Stimulated activated CD4-positive, alpha-beta T cell treated with anti-CD3 and anti-CD28 coated beads, Interleukin-1b, Interleukin-23, amount 100 ng/mL, for 24 hours (primary cell): ENCODE measurements at places on chromosomes 2 and 18.

DNA sequence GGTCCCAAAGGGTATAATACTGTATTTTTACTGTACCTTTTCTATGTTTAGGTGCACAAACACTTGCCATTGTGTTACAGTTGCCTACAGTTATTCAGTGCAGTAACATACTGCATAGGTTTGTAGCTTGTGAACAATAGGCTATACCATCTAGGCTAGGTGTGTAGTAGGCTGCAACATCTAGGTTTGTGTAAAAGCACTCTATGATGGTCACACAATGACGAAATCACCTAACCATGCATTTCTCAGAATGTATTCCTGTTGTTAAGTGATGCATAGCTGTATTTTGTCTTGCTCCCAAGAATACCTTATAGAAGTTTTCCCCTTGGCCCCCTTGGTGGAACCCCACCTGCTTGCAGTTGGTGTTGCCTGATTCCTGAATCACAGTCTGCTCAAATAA, 29.3 kb upstream of the AGFG1 start:
- no peak for DNase-seq

- DNase-seq, result no peak
Observed at GRCh38 chr2:168311261-168311910, 64.0 kb upstream of the STK39 start.

DNA sequence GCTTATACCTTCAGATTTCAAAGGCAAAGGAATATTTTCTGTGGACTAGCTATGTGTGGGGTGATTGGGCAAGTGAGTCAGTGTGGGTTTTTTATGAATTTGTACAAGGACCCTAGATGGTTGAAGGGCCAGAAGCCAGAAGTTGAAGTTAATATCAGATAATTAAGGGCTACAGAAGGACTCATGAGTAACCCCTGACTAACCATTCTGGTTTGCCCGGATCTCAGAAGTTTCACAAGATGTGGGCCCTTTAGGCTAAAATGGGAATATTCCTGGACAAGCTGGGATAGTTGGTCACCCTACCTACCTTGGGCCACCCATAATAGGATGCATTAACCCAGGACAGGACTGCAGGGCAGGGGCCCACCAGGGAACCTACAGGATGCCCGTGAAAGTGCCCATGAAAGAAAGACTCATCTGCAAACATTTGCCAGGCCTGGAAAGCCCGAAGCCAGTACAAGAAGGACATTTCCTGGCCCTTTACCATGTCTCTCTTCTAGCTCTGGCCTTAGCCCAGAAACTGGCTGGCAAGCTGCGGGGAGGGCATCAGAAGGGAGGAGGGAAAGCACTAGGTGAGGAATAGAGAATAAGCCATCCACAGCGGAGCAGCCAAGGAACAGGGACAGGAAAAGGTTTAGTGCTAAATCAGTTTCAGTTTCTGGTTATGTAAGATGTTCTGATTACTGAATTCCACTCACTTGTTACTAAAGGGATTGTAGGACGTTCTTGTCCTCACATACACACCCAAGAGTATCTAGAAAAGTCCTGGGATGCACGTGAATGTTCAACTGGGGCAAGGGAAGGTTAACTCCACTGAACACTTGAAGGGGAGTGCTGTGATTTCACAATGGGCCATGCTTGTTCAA, 33.6 kb downstream of the GCG start:
- no peak for DNase-seq

DNA sequence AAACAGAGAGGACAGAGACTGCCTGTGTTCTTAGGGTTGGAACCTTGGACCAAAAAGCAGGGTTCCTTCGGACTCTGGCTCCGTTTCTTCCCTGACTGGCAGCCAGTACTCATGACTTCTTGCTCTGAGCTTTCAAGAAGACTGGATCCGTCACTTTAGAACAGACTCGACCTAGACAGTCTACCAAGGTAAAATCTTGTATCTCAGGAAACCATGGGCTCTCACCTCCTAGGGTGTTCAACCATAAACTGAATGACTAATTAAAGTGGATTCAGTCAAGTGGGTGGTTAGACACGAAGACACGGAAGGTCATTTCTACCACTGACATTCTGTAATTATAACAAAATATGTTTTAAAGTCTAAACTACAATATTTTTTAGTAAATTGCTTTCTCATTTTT, 153.8 kb upstream of the SLC39A10 start:
- DNase-seq, result no peak

GRCh38 chr2:212539072-212539880, 674 bp upstream of the ERBB4 start:
- no peak for DNase-seq

- DNase-seq, result no peak
Observed at GRCh38 chr2:51649366-51649765, 617.4 kb upstream of the NRXN1 start.

DNA sequence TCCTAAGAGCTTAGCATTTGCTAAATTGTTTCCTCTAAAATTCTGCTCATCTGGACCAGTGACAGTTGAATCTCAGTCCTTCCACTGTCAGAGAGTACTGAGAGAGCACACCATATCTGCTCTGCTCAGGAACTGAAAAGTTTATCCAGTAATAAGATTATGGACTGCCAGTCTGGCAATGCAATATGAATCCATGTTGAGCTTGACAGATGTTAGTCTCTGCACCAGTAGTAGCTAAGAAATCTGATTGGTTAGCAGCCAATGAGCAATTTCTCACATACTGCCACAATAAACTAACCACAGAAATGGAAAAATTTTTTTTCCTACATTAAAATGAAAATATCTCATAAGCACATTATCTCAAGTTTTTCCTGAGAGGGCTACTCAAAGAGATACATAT, 2.3 kb downstream of the PRKD3 start:
- no peak for DNase-seq

GRCh38 chr2:162072976-162073887, 783 bp downstream of the DPP4 start:
- no peak for DNase-seq

DNA sequence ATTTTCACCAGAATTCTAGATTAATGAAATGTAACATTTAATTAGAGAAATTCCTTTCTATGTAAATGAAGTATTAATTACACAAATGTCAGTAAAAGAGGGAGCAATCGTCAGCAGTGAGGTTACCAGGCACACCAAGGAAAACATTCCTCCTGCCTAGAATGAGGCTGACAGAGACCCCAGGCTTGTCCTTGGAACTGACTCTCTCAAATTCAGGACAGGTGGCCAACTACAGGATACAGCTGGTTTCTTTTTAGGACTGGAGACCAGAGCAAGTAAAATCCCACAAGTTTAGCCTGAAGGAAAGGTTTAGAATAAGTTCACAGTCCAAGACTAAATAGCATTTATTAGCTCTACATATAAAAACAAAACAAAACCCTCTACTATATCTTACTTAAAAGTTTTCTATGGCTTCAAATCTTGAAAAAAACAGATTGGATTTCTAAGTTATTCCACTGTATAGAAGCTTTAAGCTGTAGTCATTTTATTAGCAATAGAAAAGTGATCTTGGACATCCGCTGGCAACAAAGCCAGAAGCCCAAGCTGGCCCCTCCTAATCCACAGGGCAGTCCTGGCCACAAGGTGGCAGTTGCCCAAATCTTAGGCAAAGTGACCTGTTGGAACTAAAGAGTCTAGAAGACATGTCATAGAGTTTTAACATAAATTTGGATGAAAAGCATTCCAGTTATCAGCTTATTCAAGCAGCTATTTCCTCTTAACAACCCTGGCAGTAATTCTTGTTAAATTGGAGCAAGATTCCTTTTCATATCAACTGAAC, 81.0 kb downstream of the SP3 start:
- no peak for DNase-seq

DNA sequence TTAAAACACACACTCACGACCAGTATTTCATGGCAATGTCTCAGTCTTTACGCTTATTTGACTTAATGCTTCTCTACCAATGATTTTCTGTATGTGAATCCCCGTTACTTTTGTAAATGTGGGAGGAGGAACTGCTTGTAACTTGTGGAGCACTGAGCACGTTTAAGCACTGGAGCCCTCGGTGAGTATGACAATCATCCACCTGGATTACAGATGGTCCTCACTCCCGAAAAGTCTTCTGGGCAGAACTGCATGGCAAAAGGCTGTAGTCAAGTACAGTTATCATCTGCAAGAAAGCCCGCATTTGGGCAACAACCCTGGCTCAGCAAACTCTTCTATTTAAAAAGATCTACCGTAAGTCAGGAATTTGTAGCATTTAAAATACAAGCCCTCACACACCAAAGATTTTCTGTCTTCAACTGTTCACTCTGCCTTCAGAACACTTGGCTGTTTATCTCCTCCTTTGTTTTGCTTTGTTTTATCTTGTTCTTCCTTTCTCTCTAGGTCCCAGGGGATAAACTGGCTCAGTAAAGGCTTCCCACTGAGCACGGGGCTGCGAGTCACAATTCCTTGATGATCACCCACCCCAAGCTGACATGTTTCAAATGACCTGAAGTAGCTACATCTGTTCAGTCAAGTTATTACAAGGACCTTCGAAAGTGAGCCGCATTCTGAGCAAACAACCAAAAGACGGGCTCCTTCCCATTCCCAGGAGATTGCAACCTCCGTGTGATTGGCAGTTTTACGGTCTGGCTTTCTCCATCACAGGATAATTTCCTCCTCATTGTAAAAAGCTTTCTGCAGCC, 102.2 kb downstream of the DLGAP1 start:
- no peak for DNase-seq

DNA sequence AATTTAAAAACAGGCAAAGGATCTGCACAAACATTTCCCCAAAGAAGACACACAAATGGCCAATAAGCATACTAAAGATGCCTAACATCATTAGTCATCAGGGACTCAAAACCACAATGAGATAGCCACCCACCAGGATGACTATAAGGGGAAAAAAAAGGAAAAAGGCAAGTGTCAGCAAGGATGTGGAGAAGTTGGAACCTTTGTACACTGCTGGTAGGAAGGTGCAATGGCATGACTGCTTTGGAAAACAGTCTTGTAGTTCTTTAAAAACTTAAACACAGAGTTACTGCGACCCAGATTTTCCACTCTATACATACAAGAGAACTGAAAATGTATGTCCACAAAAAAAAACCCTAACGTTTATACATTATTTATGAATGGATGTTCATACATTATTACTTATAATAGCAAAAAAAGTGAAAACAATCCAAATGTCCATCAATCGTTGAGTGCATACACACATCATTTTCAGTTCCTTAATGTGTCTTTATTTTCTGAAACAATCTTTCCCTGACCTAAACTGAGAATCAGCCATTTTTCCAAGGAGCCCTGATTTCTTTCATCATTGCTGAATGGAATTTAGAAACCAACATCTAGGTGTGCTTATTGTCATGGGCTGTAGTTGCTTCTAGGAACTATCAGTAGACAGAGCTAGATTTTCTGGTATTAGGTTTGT, 64.7 kb upstream of the TLK1 start:
- no peak for DNase-seq

GRCh38 chr2:130728007-130728454, 839 bp upstream of the GPR148 start:
- DNase-seq, result no peak

DNA sequence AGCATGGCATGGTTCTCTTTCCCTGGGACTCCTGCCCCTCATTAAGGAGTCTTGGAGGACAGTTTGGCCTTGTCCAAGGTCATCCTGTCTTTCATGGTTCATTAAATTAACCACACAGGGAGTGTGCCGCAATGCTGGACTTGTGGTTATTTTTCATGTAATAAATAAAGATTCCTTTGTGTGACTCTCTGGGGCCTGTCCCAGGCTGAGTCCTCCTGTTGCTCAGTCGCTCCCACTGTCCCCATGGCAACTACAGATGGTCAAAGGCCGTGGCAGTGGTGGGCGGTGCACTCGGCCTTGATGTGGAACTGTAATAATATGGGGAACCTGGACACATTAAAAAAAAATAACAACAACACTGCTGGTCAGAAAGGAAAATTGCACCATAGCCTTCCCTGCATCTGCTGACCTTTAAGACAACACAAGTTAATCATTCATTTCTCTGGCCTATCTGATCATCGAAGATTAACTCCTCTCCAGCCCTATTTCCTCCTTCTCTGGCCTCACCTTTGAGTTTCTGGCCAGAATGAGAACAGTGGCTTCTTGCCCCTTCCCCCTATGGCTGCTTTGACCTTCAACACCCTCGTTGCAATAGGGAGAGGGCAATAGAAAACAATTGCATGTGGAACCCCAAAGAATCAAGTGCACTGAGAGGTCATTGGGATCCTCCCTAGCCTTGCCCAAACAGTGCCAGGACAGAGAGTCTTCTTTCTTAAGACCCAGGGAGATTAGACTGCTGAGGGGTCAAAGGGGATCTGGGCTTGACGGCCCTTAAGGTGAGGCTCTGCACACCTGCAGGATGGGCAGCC, 44.7 kb downstream of the PSD4 start:
- no peak for DNase-seq
